ENCODE measurements at places on chromosomes 5 and 9.

GRCh38 chr5:80165452-80165851 is 90.4 kb downstream of the SERINC5 start:
- no peak for DNase-seq

DNA sequence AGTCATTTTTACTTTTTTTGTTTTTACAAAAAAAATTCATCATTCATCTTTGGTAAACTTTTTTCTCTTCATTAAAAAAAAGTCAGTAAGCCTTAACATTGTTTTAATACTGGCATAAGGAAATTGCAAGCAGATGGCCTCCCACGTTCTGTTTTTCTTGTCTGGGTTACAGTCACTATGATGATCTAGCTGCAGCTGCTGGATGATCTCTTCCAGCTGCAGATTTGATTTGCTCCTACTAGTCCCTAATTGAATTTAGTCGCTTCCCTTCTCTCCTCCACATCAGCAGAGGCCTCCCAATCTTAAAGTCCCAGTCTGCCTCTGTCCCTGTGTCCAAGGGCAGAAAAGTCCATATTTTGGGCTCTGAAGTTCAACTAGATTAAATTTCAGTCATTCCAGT is 106.8 kb upstream of the PTGER4 start:
- no peak for DNase-seq

- no peak for DNase-seq
Observed at GRCh38 chr9:134180786-134181647, 16.7 kb upstream of the RNU6ATAC start.

- no peak for DNase-seq
Observed at GRCh38 chr9:111648066-111648465, 13.3 kb upstream of the GNG10 start.

DNA sequence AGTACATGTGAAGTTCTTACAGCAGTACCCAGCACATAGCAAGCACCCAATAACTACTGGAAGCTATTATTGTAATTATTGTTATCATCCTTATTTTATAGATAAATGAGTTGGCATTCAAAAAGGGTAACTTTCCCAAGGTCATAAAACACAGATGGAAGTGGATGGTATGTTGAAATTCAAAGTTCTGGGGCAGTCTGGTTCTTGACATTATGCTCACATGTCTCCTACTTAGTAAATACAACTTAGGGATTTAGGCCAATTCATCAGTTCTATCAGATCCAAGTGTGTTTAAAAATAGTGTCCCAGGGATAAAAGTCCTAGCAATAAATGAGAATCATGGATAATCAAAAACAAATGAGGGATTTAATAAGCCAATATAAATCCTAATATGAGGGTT is 265.2 kb downstream of the ADAMTSL1 start:
- no peak for DNase-seq

- no peak for DNase-seq
Observed at GRCh38 chr5:155008669-155009068, 4.9 kb upstream of the KIF4B start.

- peak; percentile 10 for DNase-seq
Observed at GRCh38 chr5:167030500-167031120, 1260.8 kb upstream of the WWC1 start.

Data from GM13976 (cell line).